ENCODE measurements at places on chromosomes 12 and 14.

DNA sequence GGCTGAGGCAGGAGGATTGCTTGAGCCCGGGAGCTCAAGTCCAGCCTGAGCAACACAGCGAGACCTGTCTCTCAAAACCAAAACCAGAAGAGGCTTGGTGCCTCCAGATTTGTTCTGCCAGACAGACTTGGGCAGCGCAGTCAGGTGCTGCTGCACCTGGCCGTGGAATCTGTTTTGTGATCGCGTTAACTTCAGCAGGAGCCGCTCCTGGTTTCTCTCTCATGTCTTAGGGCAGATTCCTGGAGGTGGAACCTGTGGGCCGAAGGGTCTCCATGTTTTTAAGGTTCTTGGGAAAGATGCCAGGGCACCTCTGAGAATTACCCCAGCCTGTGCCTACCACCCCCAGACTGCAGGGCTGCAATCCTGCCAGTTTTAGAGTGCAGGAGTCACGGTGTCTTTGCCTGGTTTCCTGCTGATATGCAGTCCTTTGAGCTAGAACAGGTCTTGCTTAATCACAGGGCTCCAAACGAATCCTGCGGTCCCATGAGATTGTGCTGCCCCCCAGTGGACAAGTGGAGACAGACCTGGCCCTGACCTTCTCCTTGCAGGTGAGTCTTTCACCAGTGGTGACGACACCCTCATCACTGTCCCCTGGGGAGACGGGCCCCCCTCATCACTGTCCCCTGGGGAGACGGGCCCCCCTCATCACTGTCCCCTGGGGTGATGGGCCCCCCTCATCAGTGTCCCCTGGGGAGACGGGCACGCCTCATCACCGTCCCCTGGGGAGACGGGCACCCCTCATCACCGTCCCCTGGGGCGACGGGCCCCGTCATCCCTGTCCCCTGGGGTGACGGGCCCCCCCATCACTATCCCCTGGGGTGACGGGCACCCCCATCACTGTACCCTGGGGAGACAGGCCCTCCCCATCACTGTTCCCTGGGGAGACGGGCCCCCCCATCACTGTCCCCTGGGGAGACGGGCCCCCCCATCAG, 37.6 kb downstream of the PACS2 start:
- peak; percentile 95 for DNase-seq

DNA sequence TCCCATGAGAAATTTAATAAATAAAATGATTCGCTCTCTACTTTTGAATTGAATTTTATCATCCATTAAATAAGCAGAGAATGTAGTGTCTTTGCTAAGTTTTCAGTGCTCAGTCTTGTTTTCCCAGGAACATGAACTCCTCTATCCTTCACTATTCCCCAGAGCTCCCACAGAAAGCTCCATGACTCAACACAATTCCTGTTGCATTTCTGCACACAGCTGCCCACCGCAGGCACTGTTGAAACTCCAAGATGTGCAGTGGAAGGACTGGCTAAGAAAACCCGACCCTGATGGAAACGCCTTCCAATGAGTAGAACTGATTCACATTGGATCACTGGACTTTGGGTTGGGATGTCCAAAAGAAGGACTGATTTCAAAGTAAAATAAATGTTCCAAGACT, 202.4 kb upstream of the AMIGO2 start:
- DNase-seq, result peak; percentile 29

DNA sequence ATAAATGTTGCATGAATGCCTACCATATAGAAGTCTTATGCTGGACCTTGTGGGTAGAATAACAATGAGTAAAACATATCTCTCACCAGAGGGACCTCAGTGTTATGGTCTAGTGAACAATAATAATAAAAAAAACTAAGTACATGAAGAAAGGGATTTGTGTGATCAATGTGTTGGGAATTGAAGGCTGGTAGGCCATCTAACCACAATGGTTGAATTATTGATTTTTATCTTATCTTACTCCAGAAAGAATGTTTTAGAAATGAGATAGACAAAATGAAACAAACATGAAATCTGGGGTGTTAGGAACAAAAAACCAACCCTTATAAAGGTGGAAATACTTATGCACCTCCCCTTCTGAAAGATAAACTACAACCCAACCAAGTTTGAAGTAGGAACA, 243.9 kb upstream of the LRIG3 start:
- DNase-seq, result no peak

DNA sequence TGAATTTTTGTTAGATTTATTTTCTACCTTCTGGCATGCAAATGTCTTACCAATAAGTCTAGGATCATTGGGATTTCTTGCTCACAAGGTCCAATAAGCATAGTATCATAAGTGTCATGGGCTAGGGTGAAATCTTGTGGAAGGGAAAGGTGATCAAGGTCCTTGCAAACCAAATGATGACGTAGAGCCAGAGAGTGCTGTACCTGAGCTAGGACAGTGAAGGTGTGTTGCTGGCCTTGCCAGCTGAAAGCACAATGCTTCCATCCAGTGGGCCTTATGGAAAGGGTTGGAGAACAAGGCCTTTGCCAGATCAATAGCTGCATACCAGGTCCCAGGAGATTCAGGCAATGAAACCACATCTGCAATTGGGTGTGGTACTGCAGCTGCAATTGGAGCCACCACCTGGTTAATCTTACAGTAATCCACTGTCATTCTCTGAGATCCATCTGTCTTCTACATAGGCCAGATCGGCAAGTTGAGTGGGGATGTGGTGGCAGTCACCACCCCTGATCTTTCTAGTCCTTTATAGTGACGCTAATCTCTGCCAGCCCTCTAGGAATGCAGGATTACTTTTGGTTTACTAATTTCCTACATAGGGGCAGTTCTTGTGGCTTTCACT, 208.9 kb upstream of the MYL2 start:
- no peak for DNase-seq

GRCh38 chr12:109239179-109239578, 69.9 kb downstream of the FOXN4 start:
- DNase-seq, result no peak

DNA sequence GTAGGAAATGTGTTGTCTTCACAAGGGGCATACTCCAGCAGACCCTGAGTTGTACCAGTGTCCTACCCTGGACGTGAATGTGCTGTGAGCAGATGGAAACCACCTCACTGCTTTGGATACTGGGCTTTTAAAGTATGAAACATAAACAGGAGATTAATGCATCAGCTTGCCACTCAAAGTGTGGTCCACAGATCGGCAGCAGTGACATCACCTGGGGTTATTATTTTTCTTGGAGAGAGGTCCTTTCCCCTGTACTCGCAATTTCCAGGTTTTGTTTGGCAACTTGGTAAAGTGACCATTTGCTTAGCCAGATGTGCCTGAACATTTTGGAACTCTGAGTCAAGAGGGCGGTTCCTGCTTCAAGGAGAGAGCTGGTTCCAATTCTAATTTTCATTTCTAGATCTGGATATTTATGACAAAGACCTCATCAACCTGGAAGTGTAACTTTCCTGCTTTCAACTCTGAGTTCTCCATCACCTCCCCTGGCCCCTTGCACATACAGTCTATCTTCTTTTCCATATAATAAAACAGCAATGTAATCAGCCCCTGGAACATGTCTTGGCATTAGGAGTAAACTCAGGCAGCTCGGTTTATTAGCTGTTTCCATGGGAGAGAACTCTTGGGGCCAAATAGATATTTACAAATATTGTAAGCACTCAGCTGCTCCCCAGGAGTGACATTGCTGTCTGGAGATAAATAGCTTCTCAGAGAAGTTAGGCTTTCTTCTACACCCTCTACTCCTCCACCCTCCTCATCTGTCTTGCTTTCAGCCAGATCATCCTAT, 237.0 kb upstream of the TBX3 start:
- DNase-seq, result peak; percentile 49

- DNase-seq, result peak; percentile 70
These were observed 560 bp downstream of the LGALS3 start for GRCh38 chr14:55129428-55130195.

DNA sequence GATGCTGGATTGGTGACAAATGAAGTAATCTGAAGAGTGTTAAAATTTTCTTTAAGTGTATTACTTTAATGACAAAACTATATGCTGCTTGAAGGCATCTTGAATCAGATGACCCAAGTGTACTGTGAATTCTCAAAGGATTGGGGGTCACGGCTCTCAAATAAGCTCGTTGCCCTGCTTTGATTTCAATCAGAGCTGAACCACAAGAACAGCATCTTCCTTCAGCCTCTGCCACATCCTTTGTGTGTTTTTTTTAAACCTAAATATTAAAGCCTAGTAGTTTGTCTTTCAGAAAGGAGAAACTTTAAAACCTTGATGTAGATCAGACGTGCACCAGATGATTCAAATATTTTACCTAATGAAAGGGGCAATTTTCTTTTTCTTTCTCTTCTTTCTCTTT, 11.7 kb downstream of the ELK3 start:
- DNase-seq, result no peak

DNA sequence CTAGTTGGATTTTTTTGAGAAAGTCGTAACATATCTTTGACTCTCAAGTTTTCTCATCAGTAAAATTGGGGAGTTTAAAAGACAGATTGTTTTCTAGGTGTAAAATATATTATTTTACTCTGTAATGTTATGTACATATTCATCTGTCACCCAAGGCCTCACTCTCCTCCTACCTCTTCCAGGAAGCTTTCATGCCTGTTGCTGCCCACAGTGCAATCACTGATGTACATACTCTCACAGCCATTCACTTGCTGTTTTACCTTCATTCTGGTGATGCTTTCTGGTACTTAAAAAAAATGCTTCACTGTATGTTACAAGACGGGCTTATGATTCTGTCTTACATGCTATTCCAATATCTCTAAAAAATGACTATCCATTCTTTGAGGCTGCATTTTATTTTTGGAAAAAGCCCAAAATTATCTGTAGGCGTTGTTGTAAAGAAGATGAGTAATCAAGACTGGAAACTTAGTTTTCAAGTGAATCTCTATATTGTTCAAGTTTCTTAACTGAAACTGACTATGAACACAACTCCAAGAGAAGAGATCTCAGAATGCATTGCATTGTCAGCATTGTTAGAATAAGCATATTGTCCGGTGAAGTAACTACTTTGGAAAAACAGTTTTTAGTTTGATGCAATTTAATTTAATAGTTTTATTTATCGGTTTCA, 82.5 kb downstream of the LMO3 start:
- DNase-seq, result no peak

DNA sequence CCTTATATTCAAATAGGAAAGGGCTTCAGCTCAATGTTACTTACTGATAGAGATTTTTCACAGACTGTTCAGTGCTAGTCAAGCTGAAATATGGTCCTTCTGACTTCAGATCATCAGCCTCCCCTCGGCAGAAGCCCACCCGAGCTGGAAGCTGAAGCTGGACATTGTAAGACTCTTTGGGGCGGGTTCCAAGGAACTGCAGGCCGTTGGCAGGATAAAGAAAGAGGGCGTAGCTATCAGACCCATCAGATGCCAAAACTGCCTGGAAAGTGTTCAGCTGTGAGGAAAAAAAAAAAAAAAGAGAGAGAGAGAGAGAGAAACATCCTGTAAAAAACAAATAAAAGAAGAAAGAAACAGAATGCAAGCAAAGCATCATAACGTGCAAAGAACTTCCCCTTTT, 8.8 kb downstream of the NID2 start:
- DNase-seq, result no peak

DNA sequence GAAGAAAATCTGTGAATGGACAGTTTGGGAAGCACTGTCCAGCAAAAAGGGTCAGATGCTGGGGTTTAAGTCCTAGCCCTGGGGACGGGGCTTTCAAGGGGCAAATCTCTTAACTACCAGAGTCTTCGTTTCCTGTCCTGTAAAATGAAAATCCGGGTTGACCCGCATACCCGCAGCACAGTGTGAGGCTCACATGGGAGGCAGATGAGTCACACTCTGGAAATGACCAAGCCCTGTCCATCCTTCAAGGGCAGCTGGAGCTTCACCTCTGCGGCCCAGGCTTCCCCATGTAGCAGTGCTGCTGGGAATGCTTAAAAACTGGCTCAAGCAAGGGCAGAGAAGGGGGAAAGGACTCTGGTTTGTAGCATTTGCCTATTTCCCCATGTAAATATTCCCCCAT, 19.0 kb downstream of the FAM181A start:
- DNase-seq, result no peak

GRCh38 chr12:123546281-123546680, 12.8 kb upstream of the RILPL1 start:
- peak; percentile 70 for DNase-seq

GRCh38 chr12:39426636-39427240, 16.2 kb downstream of the KIF21A start:
- peak; percentile 50 for DNase-seq

DNA sequence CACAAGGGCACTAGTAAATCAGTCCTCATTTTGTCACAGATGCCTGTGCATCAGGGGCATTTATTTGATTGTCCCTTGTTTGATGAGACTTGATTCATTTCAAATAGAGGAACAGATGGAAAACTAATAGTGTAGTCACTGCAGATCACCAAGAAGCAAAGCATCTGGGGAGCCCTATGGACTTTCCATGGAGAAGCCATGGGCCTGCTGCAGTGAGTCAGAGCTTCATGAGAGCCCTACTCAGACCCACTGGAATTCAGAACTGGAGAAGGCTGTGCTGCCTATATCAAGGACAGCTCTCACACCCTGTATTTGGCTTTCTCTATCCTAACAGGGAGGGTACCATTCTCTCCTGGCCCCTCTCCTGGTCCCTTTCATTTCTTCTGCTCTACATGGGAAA, 126.2 kb downstream of the GRIP1 start:
- DNase-seq, result no peak

DNA sequence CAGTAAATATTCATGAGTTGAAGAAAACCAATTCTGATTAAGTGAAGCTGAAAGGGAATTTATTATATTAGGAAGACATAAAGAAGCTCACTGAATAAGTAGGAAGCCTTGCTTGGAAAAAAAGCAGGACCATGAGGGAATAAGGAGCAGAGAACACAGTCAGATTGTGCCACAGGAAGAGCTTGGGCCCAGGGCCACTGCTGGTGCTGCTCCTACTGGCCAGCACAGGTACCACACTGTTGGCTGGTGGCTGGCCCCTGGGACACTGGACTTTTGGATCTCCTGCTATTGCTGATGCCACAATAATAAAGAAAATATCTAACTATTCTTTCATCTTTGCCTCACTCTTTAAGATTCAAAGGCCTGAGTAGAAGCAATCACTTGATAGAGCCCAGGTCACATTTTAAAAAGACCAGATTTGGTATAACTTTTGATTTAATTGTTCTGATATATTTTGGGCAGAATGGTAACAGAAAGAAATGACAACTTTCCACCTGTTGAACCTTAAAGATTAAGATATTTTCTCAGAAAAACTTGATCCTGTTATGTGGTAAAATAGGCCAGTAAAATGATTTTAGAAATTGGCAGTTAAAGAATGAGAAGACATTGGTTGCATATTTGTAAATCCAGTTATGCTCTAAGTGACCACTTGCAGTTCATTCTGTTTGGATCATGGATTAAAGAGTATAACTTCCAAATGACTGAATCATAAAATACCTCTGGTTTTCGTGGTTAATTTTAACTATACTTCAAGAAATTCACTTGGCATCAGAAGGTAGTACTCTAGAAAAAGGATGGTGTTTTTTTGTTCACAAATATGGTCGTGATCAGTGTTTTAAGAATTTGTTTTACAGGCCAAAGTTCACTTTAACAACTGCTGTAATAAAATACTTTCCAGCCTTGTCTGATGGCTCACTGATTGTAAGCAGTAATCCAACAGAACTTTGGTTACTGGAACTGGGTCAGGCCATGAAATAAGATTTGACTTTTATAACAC, 68.3 kb downstream of the DERA start:
- DNase-seq, result peak; percentile 81

GRCh38 chr12:24921251-24922038, 27.5 kb downstream of the BCAT1 start:
- DNase-seq, result peak; percentile 17

- peak; percentile 57 for DNase-seq
These were observed 132.5 kb downstream of the FOXN3 start for GRCh38 chr14:89284333-89285058.
